NCI-H187 treated with DMSO at 0.1 percent for 48 hours (cell line): ENCODE measurements at places on chromosomes 2 and 18.

- DNase-seq, result no peak
Measured at GRCh38 chr2:194252127-194252526, 1404.9 kb upstream of the SLC39A10 start.

GRCh38 chr2:58899692-58900091 lies 658.6 kb upstream of the FANCL start:
- no peak for DNase-seq

GRCh38 chr2:201220102-201220570 lies 37.2 kb downstream of the CASP10 start:
- no peak for DNase-seq

GRCh38 chr2:128595763-128596395 lies 277.2 kb upstream of the HS6ST1 start:
- no peak for DNase-seq

GRCh38 chr2:239146011-239146641 lies 254.7 kb downstream of the HDAC4 start:
- DNase-seq, result no peak

DNA sequence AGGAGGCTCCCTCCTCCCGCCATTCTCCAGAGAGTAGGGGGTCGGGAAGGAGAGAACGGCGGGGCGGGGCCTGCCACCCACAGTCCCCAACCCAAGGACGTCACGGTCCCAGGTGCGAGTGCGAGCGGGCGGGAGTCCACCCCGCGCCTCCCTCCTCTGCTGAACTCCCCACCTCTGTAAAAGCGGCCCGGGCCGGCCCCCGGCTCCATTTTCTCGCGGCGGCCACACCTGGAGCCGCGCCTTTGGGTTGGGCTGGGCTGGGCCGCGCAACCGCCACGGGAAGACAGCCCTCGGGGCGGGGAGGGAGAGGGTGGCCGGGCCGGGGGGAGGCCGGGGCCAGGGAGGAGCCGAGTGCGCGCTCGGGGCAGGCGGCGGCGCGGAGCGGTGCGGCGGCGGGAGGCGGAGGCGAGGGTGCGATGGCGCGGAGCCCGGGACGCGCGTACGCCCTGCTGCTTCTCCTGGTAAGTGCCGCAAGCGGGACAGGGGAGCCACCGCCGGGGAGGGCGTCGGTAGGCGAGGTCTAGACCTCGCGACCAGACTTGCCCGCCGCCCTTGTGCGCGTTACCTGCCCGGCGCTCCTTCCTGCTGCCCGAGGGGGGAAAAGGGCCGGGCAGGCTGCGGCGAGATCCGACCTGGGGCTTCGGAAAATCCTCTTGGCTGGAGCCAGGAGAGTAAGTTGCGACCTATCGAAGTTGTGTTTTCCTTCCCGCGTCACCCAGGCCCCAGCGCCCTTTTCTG lies at the start of gene DSG2:
Gene DSG2, plus strand, starts transcription at position 342 of the 738 bp plus-strand sequence. Its CDS starts 75 bp downstream, at position 417.
- DNase-seq, result no peak

GRCh38 chr2:232731470-232731869 lies 34.3 kb downstream of the GIGYF2 start:
- no peak for DNase-seq

DNA sequence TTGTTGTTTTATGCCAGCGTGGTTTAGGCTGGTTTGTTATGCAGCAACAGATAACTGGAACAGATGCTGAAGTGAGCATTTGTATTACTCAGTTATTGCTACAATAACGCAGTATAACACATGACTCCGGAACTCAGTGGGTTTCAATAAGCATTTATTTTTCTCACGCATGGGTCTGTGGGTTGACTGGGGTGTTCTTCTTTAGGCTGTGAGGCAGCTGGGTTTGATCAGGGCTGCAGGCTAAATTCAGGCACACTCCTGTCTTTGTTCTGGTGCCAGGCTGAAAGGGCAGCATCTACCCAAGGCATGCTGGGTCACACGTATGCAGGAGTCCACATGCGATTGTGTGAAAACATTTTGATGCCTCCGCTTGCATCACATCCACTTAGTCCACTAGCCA lies 3.8 kb upstream of the SLC1A4 start:
- no peak for DNase-seq

DNA sequence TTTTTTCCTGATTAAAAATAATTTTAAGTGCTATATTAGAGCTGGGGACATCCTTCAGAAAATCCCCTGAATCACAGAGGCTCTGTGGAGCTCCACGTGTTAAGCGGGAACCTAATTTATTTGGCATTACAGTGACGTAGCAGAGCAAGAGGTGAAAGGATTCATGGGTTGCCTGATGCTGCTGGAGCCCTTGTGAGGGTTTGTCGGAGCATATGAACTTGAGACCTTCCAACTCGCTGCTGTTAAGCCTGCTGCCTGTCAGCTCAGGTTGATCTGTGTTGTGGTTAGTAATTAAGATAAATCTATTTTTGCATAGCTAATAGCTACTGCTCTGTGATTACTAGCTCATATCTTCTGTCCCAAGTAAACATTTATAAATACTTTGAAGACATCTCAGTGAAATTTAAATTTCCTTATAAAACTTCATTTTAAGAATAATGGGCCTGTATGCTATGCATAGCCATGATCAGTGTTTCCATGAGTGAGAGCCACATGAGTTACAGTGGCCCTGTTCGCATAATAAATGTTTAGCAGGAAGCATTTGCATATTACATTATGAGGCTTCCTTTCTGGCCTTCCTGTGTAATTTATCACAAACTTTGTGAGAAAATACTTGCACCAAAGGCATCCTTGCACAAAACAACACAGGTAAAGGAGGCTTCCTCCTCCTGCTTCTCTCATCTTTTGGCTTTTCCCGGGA lies 438.9 kb downstream of the PTPRM start:
- no peak for DNase-seq

DNA sequence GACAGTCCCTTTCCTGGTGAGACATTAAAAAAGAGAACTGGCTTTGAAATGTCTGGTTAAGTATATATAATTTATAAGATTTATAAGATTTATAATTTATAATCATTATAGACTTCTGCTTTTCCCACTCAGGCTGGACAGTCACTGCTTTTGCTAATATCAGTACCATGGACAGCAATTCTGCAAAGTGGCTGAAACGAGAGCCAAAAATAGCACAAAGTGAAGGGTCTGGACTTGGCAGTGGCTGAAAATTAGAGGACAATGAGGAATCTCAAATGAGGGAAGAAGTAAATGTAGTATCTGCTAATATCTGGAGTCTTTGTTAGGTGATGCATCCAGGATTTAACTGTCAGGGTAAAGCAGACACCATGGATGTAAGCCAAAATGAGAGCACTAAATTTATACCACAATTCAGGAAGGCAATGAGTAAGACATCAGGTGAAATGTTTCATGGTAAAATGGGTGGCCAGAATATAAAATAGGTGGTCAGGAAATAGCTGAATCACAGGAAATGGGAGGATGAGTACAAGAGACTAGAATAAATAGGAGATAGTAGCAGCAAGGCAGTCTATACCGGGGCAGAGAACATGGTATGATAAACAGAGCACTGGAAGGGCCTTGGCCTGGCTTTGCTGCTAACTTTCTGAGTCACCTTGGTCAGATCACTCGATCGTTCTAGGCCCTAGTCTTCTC lies 39.6 kb upstream of the BOD1L2 start:
- DNase-seq, result no peak

DNA sequence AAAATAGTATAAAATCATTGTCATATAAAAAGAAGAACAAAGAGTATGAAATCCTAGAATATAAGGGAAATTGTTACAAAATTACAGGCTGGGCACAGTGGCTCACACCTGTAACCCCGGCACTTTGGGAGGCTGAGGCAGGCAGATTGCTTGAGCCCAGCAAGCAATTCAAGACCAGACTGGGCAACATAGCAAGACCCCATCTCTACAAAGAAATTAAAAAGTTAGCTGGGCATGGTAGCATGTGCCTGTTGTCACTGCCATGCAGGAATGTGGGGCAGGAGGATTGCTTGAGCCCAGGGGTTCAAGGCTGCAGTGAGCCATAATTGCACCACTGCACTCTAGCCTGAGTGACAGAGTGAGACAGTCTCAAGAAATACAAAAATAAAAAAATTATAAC lies 44.8 kb downstream of the NAPG start:
- no peak for DNase-seq

DNA sequence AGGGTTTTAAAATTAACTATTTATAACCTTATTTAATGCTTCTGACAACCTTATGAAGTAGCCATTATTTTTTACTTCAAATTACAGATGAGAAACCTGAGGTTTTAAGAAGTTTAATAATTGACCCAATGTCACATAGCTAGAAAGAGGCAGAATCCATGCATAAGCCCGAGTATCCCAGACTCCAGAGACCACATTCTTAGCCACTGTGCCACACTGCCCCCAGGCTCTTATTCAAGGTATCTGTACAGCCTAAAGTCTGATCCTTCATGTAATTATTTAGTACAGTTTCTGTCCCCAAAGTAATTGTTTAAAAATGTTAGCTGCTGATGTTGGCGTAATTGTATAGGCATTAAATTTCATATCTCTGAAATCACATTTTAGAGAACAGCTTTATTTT lies 124.7 kb upstream of the LRRTM1 start:
- no peak for DNase-seq

DNA sequence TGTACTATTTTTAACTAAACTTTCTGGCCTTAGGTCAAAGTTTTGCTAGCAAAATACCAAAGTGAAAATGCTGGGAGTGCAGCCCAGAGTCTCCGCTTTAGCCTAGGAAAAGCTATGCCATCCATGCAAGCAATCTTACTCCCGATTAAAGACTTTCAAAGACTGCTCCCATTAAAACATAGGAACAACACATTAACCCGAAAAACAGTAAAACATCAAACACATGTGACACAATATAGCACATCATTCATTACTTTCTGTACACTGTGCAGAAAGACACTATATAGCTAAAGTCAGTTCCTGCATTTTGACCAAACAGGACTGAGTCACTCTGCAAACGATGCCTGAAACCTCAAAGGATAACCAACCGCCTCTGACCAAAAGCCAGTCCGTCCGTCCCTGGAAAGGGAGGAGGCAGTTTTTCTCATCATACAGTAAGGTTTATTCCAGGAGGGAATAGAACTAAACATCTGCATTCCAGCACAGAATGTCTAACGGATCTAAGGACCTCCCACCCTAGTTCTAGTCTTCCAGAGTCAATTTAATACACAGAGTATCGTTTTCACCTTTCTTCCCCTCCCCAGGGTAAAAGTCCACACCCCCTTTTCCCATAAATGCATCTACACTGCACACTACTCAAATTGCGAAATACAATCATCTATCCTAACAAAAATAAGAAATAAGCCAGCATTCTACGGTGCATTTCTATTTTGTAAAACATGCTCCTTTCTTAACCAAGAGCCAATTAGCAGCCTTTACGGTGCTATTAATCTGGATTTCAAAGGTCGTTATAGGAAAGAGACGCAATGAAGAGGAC lies 1.7 kb downstream of the ROCK2 start:
- no peak for DNase-seq

- no peak for DNase-seq
Measured at GRCh38 chr2:166792808-166793207, 95.5 kb upstream of the XIRP2 start.

GRCh38 chr2:239184968-239185903 lies 215.6 kb downstream of the HDAC4 start:
- DNase-seq, result no peak

DNA sequence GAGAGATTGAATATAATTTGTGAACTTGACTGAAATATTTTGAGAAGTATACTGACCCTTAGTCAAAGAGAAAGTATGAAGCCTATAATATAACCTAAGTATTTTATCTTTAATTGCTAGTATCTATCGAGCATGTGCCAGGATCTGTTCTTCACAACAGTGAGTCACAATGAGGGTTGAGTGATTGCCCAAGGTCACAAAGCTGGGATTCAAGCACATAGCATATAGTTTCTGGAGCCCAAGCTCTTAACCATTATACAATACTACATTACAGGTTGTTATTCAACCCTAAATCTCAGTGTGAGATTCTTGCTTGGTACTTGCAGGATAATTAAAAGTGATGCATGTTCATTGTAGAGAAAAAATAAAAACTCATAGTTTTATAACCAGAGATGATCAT lies 97.2 kb downstream of the RAB3GAP1 start:
- no peak for DNase-seq

DNA sequence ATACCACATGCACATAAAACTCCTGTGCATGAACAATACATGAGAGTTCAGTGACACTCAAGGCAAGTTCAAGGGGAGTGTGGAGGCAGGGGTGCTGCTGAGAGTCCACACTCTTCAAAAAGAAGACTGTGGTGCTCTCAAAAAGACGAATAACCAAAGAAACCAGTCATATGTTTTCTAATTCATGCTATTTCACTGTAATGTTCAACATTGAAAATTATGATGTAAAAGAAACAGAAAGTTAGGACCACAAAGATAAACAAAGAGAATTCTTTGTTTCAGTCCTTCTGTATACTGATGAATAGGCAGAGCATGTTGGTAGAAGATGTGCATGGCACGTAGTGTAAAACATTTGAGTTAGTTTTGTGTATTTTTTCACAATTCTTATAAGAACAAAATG lies 864.2 kb upstream of the LRATD1 start:
- no peak for DNase-seq

DNA sequence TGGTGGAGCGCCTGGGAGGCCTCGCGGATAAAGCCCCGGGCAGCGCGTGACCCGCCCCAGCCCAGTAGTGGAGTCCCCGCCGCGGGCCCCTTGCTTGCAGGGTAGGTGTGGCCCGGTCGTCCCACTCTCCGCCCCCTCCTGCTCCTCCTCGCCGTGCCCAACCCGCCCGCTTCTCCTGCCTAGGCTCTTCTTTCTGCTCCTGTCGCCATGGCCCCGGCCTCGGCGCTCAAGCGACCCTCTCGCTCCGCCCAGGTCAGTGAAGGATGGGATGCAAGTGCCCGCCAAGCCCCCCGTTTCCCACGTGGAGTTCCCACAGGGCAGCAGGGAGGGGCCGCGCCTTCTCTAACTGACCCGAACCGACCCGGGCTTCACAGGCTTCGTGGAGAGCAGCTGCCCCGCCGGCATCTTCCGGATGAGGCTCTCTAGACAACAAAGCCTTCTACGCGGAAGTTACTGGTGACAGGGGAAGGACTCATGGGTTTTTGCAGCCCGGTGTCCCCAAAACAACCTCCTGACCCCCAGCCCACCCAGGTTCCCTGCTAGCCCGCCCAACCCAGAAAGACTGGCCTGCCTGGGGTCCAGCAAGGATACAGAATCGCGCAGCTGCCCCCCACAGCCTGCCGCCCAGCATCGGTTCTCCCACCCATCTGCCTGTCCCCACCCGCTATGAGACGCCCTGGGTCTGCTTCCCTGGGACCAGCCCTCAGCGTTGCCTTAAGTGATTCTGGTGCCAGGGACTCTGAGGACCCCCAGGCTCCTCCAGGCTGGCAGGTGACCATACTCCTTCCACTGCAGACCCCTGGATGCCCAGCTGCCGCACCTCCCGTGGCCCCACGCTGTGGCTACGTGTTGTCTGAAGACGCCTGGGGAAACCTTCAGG lies 32.8 kb downstream of the TTC32 start:
- DNase-seq, result no peak

GRCh38 chr2:20451341-20451740 lies 4.5 kb downstream of the RHOB start:
- no peak for DNase-seq

- DNase-seq, result no peak
Measured at GRCh38 chr2:156473445-156473844, 37.3 kb downstream of the GPD2 start.
